ENCODE measurements at places on chromosomes 11 and 22.

DNA sequence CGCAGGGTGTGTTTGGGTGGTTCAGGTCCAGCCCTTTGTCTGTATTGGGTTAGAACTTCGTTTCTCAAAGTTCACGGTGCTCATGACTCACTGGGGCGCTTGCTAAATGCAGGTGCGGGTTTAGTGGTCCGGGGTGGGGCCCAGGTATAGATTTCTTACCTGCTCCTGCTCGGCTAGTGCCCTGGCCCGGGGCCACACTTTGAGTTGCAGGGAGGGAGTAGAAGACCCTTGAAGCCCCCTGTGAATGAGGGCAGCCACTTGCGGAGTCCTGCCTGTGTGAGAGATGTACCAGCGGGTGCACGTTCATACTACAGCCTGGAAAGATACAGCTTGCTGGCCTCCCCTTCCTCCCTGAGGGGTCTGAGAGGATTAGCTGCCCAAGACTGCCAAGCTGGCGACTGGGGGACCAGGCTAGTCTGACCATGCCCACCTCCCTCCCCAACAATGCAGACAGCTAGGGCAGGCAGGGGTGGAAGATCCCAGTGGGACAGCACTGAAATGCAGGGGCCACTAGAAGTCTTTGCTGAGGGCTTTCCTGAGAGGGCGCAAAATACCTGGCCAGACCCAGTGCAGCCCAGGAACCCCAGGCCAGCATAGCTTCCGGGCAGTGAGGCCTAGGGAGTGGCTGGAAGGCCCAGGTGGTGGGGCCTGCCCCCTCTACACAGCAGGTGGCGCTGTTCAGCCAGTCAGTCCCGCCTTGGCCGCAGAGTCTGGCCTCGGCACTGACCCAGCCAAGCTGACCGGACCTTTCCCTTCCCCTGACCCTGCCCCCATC is 5.1 kb upstream of the MYRF start:
- DNase-seq: no peak

DNA sequence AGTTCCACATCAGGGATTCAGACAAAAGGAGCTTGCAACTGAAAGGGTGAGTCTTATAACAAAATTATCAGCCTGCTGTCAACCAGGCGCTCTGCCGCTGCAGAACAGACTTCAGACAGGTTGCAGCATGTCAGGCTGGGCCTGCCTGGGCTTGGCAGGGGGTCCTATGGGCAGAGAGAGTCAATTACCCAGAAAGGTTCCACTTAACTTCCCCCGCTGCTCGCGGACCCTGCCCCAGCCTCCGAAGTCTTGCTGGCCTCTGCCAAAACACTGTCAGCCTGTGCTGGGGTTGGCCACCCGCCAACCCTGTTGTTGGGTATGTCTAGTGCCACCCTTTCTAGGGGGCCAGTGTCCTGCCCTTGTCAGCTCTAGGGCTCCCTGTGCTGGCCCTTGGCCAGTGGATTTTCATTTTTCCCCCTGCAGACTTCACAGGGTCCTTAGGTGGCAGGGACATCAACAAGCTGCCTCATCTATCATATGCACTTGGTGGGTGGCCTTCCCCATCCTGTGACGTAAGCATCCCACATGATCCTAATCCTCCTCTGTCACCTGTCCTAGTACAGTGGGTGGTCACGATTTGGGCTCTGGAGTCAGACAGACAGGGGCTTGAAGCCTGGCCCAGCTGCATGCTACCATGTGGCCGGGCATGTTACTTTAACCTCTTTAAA is 166.5 kb upstream of the CADM1 start:
- no peak for DNase-seq

DNA sequence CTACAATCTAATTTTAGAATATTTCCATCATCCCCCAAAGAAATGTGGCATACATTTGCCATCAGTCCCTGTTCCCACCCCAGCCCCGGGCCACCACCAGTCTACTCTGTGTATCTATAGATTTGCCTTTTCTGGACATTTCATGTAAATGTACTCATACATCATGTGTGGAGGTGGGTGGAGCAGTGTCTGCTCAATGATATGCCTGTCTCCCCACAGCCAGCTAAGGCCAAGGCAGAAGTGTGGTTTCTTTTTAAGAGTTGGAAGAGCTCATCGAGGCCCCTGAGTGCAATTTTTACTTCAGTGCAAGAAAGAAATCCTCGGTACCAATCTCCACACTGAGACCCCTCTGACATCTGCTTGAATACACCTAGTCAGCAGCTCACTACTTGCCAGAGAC is 80.5 kb downstream of the TP53I11 start:
- no peak for DNase-seq

DNA sequence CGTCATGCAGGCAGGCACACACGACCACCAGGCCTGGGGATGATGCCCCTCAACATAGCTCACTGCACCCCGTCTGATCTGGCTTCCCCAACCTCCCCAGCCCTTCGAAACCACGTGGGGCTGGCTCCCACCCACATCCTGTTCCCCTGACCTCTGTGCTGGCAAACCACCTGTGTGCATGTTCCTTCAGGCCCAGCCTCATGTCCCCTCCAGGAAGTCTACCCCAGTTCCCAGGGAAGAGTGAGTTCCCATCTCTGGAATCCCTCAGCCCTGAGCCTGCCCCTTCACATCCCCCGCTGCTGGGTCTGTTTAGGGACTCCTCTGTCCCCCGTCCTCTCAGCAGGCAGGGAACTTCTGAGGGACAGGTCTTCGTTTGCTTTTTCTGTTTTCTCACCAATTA is 7.1 kb downstream of the SLC7A4 start:
- DNase-seq: no peak

- DNase-seq: no peak
Measured at GRCh38 chr11:9172389-9172788, 81.0 kb upstream of the SCUBE2 start.

DNA sequence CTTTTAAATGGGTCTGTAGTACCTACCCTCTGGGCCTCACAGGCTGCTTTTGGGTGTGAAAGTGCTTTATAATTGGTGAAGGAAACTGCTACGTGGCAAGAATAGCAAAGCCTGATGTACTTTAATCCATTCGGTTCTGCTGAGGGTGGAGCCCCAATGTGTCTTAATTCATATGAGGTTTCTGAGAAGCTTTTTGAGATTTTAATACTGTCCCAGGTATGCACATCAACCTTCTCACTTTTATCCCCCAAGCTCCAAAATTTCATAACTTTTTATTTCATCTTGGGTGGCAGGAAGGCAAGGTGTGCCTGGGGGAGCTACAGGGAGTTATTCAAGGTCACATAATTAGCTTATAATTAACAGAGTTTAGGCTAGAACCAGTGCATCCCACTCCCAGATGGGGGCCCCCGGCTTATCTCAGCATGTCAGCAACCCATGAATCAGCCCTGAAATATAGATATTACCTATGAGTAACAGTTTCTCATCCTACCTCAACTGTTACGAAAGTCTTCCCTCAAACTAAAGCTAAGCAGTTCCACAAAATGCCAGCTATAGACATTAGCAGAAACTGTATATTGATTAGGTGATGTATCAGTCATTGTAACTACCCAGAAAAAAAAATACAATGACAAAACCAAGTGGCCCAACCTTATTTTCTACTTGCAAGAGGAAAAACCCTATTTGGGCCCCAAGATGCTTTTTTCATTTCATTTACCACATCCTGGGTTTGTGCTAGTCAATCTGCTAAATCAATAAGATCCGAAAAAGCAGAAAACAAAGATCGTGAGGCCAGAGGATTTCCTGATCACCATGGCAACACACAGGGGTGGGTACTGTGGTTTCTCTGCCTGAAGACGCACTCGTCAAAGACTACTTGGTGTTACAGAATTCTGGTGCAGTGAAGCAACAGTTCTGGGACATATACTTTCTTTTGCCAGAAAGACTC is 26.7 kb downstream of the CD44 start:
- DNase-seq: peak; percentile 71

DNA sequence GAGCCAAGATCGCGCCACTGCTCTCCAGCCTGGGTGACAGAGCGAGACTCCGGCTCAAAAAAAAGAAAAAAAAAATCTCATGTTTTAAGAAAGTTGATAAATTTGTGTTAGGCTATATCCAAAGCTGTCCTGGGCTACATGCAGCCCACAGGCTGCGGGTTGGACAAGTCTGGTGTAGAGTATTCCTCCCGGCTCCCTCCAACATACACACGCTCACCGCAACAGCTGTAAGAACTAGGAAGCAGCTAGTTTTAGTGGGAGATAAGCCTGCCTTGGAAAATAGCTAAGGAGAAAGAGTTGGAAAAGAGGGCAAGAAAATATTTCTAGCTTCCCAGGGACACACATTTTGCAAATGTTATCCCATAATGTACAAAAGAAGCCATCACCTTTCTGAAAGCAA is 46.6 kb downstream of the CELF1 start:
- DNase-seq: no peak

- no peak for DNase-seq
Measured at GRCh38 chr11:115630214-115630613, 126.0 kb upstream of the CADM1 start.

- DNase-seq: peak; percentile 64
Measured at GRCh38 chr11:69013009-69013951, at the start of gene MRGPRF. Gene MRGPRF (minus strand): TSS chr11:69013246. CDS start chr11:69009901, 3,345 bp downstream.

DNA sequence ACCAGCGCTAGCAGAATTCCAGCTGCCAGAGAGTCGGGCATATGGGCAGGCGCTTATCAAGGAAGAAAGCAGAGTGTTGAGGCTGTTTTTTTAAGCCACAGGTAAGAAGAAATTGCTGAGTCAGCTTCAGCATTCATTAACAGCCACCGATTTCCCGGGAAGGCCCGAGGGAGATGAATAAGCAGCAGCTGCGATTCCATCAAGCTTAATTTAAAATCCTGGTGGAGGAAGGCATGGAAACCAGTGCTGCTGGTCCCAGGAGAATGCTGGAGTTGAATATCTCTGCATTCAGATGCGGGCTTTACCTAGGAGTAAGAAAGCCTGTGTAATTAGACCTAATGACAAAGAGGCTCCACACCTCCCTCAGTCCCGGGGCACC is 168.8 kb downstream of the BRD1 start:
- no peak for DNase-seq

DNA sequence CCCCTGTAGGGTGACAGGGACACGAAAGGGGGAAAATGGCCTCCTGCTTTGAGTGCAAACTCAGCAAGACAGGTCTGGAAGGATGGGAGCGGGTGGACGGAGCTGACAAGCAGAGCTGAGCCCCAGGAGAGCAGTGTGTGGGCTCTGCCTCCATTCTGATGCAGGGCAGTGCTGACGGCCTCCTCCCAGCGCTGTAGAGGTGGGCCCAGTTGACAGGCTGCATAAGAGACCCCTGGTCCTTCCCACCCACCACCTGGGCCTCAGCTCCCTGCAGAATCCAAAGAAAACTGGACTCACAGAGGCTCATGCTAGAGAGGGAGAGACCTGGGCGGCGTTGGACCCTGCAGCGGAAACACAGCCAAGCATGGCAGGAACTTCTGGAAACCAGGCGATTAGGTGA is 1113.4 kb downstream of the BRD1 start:
- DNase-seq: no peak

DNA sequence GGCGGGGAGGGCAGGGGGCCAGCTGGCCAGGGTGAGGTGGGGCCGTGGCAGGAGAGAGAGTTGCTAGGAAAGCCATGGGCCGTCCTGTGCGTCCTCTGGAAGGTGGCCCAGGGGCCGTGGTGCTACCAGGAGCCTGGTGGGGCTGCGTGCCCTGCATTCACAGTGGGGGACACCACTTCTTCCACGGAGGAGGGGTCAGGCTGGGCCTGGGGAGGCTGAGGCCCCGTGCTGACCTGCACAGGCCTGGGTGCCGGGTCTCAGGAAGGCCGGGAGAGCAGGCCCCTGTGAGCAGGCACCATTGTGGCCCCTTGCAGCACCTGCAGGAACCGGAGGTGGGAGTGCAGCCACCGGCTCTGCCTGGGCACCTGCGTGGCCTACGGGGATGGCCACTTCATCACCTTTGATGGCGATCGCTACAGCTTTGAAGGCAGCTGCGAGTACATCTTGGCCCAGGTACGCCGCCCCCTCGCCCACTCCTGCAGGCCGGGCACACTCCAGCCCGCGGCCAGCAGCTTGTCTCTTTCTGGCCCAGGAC is 12.0 kb downstream of the MUC5B start:
- DNase-seq: no peak

DNA sequence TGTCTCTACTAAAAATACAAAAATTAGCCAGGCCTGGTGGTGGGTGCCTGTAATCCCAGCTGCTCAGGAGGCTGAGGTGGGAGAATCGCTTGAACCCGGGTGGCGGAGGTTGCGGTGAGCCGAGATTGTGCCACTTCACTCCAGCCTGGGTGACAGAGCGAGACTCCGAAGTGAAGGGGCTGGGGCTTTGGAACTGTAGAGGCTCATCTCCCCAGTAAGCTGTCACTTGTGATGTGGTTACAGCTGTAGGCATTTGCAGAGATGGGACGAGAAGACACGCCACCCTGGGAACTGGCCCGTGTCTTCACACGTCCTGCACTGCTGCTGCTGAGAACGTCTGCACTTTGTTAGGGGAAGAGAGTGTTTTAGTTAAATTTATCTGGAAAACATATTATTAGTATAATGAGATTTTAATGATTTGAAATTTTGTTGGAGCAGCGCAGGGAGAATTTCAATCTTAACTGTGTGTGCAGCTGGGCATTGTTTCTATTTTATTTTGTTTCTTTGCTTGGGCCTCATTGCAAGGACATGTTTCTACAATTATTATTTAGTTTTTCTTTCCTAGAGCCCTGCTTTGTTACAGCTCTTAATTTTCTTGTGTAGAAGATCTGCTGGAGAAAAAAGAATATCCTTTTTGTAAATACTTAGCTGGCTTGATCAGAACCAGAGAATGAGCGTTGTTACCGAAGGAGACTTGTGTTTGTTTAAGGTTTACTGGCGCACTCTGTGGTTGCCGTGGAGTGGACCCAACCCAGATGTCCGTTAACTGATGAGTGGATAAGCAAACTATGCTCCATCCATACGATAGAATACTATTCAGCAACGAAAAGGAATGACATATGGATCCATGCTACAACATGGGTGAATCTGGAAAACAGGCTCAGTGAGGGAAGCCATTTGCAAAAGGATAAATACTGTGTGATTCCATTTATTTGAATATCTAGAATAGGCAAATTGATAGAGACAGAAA is 18.4 kb downstream of the PARVB start:
- no peak for DNase-seq

GRCh38 chr11:640021-640706 is 3.1 kb downstream of the DRD4 start:
- no peak for DNase-seq

GRCh38 chr22:29701155-29701999 is 18.4 kb upstream of the CABP7 start:
- DNase-seq: no peak

DNA sequence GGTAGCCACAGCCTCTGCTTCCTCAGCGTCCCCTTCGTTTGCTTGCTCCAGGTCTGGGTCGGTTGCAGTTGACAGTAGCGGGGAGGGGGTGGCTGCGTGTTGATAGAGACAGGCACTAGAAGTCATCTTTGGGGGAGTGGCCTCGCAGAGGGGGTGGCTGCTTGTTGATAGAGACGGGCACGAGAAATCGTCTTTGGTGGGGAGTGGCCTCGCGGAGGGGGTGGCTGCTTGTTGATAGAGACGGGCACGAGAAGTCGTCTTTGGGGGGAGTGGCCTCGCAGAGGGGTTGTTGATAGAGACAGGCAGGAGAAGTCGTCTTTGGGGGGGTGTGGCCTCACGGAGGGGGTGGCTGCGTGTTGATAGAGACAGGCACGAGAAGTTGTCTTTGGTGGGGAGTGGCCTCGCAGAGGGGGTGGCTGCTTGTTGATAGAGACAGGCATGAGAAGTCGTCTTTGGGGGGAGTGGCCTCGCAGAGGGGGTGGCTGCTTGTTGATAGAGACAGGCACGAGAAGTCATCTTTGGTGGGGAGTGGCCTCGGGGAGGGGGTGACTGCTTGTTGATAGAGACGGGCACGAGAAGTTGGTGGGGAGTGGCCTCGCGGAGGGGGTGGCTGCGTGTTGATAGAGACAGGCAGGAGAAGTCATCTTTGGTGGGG is 328.3 kb downstream of the TBC1D22A start:
- DNase-seq: peak; percentile 11
